ENCODE measurements at places on chromosomes 2 and 18.
A peak's percentile ranks its signal among the peaks of the same experiment; 100 is the strongest.

- no peak for DNase-seq
These were observed 17.7 kb downstream of the ATOH8 start for GRCh38 chr2:85771486-85771885.

GRCh38 chr18:48940854-48941611 is 9.7 kb downstream of the SMAD7 start:
- no peak for DNase-seq

- no peak for DNase-seq
These were observed 339.4 kb downstream of the PLCL1 start for GRCh38 chr2:198143793-198144192.

DNA sequence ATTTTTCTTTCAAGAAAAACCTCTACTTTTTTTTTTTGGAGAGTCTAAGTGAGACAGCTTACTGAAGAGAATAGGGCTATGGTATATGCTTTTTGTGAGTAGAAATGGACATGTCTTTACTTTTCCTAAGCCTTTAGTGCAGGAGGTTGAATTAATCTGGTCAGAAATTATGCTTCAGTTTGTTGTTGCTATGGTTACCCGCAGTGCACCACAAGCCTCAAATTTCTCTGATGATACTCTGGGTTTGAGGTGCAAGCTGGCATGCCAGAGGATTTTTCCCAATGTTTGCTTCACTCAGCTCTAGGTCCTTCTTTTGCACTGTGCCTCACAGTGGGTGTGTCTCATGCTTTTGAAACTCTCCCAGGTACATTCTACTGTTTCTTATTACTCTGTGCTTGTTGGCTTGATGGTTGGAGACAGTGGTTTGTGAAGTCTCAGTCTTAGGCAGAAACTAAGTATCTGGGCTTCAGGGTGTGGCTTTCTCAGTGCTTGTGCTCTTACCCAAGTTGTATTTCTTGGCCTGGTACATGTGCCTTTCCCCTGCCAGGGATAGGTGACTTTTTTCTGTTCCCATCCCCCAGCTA is 278.3 kb downstream of the RBM43 start:
- no peak for DNase-seq

- DNase-seq, result no peak
These were observed 45.1 kb upstream of the SLC14A1 start for GRCh38 chr18:45678850-45679249.

DNA sequence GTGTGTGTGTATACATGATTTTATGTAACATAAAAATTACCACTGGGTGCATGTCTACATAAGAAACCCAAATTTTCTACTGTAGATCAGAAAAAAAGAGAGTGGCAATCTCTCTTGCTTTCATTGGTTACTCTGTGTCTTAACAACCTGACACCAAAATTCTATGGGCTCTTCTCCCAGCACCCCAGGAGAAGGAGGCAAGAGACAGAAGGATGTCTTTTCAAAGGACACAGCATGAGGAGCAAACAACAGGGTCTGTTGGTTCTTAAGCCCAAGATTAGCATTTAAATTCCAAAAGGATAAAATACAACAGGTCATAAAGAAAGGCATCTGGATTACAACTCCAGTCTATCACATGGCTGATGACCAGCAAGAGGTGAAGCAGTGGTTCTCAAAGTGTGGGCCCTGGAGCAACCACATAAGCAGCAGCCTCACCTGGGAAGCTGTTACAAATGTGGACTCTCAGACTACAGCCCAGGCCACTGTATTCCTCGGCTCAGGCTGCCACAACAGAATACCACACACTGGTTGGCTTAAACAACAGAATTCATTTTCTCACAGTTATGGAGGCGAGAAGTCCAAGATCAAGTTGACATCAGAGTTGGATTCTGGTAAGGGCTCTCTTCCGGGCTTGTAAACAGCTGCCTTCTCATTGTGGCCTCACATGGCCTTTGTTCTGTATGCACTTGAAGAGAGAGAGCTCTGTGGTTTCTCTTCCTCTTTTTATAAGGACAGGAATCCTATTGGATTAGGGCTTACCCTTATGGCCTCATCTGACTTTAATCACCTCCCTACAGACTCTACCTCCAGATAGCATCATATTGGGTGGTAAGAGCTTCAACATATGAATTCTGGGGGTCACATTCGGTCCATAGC is 79.8 kb upstream of the RNF152 start:
- no peak for DNase-seq

DNA sequence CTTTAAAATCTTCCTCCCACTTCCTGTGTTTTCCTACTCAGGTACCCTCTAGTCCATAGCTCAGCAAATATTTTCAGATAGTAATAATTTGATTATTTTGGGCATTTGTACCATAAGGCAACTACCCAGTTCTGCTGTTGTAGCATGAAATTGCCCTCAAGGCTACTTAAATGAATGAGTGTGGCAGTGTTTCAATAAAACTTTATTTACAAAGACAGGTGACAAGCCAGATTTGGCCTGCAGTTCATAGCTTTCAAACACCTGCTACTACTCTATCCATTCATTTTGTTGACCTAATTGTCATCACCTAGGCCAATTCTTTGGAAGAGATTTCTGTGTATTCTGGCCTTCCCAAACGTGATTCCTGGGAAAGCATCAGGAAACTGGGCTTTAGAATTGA is 28.9 kb downstream of the NYAP2 start:
- DNase-seq, result no peak

- peak; percentile 42 for DNase-seq
These were observed 303.7 kb downstream of the PTGR3 start for GRCh38 chr18:74905247-74905646.

GRCh38 chr2:232361646-232362045 is 16.9 kb upstream of the ALPP start:
- DNase-seq, result no peak
